ENCODE measurements at places on chromosomes 4 and X.

- peak; percentile 33 for DNase-seq
These were observed 536 bp downstream of the OTUD5 start for GRCh38 chrX:48956728-48957414.

DNA sequence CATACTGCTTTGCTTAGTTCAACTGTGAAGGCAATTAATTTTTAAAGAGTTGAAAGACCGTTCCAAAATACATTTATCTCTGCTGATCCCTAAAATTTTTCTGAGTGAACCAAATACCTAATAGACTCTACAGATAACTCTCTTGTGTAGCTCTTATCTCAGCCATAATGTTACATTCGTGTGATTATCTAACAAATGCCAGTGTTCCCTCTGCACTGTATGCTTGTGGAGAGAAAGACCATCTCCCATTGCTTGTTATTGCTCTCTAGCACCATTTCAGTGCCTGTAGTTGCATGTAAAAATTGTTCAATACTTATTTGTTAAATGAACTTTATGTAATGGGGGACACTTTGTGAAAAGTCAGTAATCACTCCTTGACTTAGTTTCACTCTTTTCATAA lies 81.3 kb upstream of the ATOH1 start:
- no peak for DNase-seq

DNA sequence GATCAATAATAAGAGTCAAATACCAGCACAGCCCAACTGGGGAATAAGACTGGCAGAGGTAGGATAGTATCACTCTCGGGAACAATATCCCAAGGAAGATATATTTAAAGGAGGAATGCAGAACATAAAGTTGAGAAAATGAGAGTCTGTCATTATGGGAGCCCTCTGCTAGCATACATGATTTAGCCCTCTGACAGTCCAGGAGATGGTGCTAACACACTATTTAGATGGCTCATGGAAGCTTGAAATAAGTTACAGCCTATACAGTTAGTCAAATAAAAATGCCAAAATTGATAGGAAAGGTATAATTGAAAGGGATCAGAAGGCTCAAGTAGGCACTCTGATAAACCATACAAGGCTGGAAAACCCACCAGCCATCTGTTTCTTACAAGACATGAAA lies 201.0 kb upstream of the NEIL3 start:
- DNase-seq: no peak

DNA sequence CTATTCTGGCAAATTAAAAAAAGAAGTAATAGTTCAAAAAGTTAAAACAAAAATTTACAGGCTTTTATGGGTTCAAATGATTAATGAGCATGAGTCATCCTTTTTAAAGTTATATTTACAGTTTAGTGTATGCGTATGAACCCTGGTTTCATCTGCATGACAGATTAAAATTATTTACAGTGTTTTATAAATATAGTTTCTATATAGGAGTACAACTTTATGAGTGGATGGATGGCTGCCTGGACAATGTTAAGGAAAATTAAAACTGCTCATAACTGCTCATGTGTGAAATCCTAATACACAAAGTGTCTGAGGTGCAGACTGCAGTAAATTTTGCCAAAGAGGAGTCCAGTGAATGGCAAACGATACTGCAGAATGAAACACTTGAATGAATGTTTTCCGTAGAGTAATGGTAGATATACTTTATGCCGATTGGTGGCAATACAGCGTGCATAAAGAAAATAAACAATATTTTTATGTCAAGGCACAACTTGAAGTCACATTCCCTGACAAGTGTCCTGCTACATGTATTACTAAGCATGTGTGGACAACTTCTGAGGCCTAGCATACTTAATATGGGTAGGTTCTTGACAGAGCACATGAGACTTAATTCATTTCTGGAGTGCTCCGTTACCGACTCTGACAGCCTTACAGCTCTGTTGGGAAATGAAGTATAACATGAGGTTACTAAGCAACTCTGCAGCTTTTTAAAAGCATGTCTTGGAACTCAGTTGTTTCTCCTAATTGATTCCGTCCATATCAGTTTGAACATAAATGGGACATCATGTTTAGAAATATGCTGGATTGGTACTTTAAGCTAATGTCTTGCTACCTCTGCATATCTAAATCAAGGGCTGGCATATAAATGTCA lies 985.6 kb upstream of the PCDH7 start:
- DNase-seq: no peak

DNA sequence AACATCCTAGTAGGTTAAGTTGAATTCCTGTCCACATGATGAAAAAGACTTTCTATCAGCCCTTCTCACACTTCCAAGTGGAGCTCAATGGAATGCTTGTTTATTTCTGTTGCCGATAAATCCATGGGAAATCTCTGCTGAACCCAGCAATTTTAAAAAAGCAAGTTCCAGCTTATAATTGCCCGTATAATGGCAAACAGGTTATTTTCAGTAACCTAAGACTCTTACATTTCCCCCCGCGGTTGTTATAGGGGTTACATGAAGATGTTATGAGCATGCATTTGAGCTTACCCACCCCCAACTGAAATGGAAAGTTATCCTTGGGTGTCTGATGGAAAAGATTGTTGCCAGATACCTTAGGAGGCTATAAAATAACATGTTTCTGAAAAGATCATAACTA lies 136.2 kb downstream of the PALLD start:
- no peak for DNase-seq

- DNase-seq: no peak
These were observed 23.1 kb upstream of the ARMCX2 start for GRCh38 chrX:101682723-101683122.

DNA sequence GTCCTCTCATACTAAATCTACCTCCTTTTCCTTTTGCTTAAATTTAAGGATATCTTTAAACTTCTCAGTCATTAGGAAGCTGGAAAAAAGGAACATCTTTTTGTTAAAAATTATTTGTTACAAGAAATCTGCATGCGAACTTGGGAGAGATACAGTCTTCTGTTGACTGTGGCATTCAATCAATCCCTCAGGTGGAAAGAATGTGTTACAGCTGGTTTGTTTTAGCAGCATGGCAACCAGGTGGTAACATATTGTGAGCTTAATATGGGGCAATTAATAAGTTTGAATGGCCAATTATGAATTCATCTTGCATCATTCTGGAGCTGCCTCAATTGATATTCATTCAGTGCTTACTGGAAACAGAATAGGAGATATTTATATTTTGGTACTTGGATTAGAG lies 135.0 kb downstream of the GC start:
- no peak for DNase-seq

GRCh38 chr4:55509266-55509665 lies 37.4 kb downstream of the CLOCK start:
- DNase-seq: no peak

GRCh38 chr4:74583757-74584156 lies 138.8 kb downstream of the AREG start:
- DNase-seq: no peak

GRCh38 chrX:38407126-38407525 lies 54.7 kb downstream of the OTC start:
- no peak for DNase-seq

DNA sequence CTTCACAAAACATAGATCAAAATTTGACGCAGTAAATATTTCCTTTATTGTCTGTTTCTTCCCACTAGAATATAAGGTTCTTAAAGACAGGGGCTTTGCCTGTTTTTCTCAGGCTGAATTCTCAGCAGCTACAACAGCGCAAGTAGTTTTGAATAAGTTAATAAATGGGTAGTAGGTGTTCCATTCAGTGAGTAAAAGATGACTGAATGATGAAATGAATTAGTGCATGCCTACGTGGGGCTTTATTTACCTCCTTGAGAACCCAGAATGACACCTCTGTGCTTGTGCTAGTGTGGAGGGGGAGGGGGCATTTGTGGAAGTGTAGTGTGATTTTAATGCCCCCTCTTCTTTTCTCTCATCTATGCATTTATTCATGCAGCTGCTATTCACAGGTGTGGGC lies 278.9 kb downstream of the FBXW7 start:
- DNase-seq: no peak

DNA sequence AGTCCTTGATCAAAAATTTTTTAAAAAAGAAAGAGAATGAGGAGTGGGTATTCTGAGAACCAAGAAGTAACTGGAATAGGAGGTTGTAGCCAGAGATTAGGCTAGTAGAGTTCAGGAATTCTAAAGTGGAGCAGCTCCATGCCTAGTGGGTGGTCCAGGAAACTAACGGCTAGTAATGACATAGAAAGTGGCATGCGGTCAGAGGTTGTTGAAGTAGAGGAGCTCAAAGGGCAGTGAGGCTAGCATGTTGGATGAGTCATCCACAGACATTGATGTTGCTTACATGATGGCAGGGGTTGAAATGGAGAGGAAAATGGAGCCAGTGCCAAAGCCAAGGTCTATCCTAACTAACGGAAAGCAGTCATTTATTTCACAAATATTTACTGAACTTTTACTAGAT lies 42.1 kb downstream of the TEX13B start:
- DNase-seq: no peak

DNA sequence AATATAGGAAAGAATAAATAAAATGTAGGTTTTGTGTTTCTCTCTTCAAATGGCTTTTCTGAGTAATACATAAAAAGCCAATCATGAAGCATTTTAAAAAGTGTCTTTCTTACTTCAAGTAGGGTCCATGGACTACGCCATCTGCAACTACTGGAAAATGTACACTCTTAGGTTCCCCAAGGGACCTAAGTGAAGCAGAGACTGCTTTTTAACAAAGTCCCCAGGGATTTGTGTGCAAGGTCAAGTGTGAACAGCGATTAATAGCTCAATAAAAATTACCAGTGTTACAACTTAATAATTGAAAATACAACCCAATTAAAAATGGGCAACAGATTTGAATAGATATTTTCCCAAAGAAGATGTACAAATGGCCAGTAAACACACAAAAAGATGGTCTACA lies 84.9 kb downstream of the ARHGAP6 start:
- DNase-seq: no peak

DNA sequence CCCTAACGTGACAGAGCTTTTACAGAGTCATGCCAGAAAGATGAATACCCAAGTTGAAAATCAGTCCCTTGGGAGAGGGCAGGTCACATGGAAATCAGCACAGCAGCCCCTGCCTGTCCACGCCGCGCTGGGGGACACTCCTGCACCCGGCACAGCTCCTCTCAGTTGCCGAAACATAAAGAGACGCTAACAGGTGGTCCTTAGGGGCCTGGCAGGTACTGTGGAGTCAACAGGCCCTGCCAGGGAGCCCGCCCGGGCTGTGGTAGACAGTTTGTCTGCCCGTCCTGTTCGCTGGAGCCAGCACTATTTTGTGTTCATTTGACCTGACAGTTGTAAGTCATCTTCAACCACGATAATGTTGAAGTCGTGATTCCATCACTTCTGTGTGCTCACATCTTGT lies 30.5 kb downstream of the NELFA start:
- DNase-seq: no peak

GRCh38 chr4:54230484-54231418 lies 1.7 kb downstream of the PDGFRA start:
- DNase-seq: no peak

GRCh38 chr4:61296144-61296543 lies 96.0 kb downstream of the ADGRL3 start:
- no peak for DNase-seq

Data from activated CD8-positive, alpha-beta memory T cell treated with anti-CD3 and anti-CD28 coated beads for 1 hour (primary cell).